Activated T-cell treated with anti-CD3 and anti-CD28 coated beads for 24 hours (primary cell): ENCODE measurements at places on chromosomes 5 and 9.

GRCh38 chr9:132744881-132745755 lies 74.9 kb downstream of the GTF3C4 start:
- no peak for DNase-seq

DNA sequence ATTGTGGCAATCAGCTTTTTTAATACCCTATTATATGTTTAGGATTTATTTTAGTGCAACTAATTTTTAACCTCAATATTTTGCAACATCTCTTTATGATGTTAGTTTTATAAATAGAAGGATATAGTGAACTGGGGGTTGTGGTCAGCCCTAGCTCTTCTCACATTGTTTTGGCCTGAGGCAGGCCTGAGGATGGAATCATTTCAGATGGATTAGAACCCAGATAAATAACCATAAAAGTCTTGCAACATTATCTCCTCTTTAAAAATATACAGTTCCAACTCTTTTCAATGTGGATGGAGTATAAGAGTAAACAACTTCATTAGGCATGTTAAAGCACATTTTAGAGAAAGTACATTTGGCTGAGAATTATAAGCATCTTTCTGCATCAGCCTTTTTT lies 522.7 kb downstream of the NR2F1-AS1 start:
- no peak for DNase-seq

GRCh38 chr5:90613918-90614504 lies 55.4 kb downstream of the ADGRV1 start:
- no peak for DNase-seq

DNA sequence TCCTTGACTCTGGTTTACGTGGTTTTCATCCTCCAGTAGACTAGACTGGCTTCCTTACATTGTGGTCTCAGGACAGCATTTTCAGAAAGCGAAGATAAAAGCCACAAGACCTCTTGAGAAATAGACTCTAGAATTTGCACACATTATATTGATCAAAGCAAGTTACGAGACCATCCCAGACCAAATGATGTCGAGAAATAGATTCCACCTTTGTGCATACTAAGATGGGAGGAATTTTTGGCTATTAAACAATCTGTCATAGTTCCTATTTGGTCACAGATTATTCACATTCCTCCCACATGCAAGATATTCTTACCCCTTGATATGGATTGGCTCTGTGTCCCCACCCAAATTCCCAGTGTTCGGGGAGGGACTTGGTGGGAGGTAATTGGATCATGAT lies 65.6 kb downstream of the TEX10 start:
- DNase-seq: no peak
